ENCODE measurements at places on chromosomes 7 and 10.

DNA sequence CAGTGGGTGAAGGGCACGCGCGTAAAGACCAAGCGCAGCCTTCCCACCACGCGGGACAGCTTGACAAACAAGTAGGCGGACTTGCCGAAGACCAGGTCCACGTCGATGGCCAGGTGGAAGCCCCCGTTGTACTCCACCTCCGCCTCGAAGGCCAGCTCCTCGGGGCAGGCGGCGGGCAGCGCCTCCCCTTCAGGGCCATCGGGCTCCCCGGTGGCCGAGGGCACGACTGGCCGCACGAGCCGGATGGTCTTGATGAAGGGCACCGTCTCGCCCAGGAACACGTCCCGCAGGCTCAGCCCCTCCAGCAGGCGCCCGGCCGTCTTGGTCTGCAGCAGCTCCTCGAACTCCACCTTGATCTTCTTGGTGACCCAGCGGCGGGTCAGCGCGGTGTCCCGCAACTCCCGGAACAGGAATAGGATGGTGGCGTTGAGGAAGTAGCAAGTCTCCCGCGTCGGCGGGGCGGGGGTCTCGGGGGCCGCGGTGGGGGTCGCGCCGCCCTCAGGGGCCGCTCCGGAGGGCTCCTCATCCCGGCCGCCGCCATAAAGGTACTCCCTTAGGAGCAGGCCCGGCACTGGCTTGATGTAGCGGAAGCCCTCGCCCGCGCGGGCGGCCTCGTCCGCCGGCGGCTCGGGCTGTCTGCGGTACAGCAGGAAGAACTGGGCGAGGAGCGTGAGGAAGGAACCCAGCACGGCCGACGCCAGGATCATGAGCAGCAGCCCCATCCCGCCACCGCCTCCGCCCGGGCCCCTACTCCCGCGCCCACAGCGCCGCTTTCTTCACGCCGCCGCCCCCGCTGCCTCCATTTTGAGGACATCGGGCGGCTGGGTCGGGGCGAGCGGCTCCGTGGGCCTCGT lies 507 bp downstream of the PDZD8 start:
- DNase-seq: peak; percentile 50

GRCh38 chr7:117184367-117184766 lies 138.5 kb downstream of the WNT2 start:
- no peak for DNase-seq

GRCh38 chr10:26215935-26216584 lies 514 bp upstream of the GAD2 start:
- DNase-seq: no peak

DNA sequence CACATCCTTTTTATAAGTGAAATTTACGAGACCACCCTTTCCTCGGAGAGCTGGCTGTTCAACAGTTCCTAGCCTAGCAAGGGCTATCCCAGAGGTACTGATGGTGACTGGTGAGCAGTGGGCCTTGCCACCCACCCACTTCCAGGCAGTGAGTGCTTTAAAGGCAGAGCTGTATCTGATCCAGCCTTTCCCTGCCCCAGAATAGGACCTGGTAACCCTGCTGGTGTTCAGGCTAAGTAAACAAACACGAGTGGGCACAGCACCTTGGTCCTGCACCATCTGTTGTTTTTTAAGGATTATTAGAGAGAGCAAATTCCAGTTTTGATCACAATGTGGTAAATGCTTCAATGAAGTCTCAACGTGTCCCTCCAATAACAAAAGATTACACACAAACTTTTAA lies 75.7 kb downstream of the COBL start:
- DNase-seq: no peak

GRCh38 chr10:71219918-71220688 lies 7.7 kb downstream of the UNC5B start:
- no peak for DNase-seq

DNA sequence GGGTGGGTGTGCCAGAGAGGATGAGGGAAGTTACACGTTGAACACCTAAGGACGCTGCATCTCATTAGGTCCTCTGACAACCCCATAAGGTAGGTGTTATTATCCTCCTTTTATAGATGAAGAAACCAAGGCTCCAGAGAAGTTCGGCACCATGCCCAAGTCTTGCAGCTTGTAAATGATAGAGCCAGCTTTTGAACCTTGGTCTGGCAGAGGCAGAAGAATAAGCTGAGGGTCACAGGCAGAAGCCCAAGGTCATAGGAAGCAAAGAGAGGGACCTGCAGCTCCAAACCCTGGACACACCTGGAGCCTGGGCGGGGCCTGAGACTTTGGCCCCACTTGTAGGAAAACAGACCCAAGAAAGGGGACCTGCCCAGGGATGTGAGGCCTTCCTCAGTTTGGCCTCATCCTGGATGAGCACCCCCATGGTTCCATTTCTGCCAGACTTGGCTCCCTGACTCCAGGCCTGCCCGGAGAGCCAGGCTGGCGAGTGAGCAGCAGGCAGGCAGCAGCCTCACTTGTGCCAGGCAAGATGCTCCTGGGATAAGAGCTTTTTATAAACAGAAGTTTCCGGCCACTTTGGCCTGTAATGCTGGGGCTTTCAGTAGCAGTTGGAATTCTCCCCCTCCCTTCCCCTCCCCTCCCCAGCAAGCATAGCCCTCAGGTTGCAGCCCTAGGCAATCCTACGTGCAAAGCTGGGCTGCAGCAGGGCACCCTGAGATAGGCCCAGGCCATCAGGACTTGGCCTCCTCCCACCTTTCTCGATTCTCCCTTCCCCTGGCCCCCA lies 2.4 kb downstream of the KCNH2 start:
- no peak for DNase-seq

DNA sequence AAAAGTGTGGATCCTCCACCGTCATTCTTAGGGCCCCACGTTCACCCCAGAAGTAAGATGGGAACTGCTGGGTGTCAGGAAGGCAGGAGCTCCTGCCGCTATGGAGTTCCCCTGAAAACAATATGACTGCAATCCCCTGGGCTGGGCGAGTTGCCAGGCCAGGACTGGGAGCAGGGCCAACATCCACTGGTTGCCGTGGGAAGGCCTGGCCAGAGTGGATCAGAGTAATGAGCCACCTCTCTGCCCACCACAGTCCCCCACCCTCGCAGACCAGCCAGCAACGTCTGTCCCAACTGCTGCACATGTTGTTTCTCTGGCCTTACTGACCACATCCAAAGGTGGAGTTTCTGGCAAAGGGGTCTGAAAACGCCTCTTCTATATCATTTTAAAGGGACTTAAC lies 86.6 kb downstream of the STRA8 start:
- peak; percentile 77 for DNase-seq

GRCh38 chr7:158695726-158696452 lies 8.7 kb downstream of the NCAPG2 start:
- peak; percentile 85 for DNase-seq

GRCh38 chr7:105594034-105594433 lies 12.7 kb upstream of the EFCAB10 start:
- no peak for DNase-seq

DNA sequence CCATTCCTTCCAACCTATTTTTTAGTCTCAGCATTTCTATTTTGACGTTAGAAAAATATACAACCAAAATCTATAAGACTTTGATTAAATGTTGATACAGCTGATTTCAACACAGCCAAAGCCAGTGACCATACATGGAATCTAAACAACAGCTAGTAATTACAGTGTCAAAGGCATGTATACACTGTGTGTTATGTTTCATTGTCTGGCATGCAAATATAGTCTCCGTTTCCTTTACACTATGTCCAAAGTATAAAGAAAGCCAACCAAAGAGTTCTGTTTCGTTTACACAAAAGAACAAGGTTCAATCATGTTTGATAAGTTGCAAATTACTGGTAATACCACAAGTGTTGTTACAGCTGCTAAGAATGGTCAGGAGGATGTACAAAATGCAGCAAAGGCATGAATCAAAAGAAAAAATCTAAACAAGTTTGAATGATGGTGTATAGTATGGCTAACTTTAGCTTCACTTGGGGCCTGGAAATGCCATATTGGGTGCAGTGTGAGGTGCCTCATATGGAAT lies 268.3 kb upstream of the FERD3L start:
- peak; percentile 30 for DNase-seq

DNA sequence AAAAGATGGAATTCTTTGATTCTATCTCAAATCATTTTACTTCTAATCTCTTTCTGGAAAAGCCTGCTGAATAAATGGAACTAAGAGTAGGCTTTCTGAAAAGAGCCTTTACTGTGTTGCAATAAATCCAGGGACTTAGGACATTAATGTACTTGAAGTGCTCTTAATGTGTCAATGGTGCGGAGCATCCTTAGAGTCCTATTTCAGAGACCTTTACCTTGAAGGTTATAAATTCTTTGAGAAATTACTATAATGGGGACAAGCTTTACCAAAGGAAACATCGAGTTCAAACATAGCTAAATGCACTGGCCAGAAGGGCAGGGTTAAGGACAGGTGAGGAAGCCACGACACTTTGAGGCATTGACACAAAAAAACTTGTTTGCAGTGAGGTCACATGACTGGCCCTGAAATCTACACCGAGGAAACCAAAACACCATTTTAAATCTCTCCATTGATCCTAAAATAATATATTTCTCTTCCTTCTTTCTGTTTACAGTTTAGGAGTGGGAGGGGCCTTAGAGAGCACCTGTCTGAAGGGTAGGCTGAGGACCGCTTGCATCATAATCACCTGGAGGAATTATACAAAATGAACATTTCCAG lies 48.1 kb upstream of the EXOC6 start:
- DNase-seq: no peak

- DNase-seq: no peak
Measured at GRCh38 chr7:96826089-96826488, 116.4 kb upstream of the SEM1 start.

- DNase-seq: no peak
Measured at GRCh38 chr10:125775491-125776106, at the start of gene MMP21. MMP21 (minus strand) TSS chr10:125775821; CDS start chr10:125775821, 0 bp downstream.

GRCh38 chr10:111874576-111874975 lies 309.0 kb downstream of the GPAM start:
- DNase-seq: no peak

DNA sequence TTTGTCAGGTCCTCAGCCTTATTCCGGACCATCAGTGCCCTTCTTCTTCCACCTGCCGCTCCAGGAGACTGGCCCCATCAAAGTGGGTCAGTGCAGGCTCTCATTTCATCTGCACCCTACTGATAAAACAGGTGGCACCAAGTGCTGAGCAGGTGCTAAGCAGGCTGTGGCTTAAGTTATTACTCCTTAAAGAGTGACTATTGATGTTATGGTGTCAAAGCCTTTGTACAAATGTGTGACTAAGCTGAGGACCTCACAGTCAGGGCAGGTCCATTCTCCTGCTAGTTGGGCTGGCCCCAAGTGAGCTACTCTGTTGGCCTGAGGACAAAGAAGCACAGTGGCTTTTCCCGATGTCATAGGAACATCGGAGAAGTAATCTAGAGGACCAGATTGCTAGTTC lies 11.2 kb upstream of the CALD1 start:
- DNase-seq: no peak

- DNase-seq: peak; percentile 17
Measured at GRCh38 chr7:114924038-114924712, 2.3 kb downstream of the MDFIC start.

- no peak for DNase-seq
Measured at GRCh38 chr7:156014808-156015207, 202.5 kb upstream of the SHH start.

- DNase-seq: no peak
Measured at GRCh38 chr7:2037301-2037807, 195.4 kb downstream of the MAD1L1 start.

DNA sequence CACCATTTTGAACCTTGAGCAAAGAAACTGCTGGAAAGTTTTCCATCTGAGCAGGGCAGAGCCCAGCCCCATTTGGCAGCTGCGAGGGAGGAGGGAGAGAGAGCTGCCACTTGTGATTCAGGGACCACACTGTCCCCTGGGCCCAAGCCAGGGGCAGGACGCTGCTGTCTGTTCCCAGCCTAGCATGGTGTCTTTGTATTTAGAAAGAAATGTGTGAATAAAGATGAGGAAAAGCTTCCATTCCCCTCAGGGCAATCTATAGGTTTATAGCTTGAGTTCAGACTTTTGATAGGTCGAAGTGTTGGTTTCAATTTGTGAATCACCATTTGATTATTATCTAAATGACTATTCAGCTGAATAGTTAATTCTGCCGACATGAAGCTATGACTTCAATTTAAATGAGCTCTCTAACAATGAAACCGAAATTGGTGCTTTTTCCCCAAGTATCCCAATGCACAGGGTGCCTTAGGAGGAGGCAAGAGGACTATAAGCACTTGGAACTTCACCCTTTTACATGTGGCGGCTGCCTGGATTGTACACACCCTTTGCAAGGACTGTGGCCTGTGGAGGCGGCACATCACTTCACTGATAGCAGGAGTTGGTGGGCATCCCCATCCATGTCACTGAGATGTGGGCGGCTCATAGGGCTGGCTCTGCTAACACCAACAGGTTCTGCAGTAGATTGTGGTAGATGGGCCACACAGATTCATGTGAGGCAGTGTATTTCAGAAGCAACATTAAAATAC lies 223.5 kb downstream of the CCDC3 start:
- DNase-seq: no peak

- DNase-seq: no peak
Measured at GRCh38 chr7:5406957-5407945, 16.4 kb downstream of the TNRC18 start.

GRCh38 chr7:104185346-104185745 lies 22.5 kb downstream of the ORC5 start:
- no peak for DNase-seq

GRCh38 chr7:42677751-42678699 lies 233.8 kb downstream of the C7orf25 start:
- DNase-seq: peak; percentile 71

- no peak for DNase-seq
Measured at GRCh38 chr7:55309040-55309991, 55.8 kb upstream of the LANCL2 start.

DNA sequence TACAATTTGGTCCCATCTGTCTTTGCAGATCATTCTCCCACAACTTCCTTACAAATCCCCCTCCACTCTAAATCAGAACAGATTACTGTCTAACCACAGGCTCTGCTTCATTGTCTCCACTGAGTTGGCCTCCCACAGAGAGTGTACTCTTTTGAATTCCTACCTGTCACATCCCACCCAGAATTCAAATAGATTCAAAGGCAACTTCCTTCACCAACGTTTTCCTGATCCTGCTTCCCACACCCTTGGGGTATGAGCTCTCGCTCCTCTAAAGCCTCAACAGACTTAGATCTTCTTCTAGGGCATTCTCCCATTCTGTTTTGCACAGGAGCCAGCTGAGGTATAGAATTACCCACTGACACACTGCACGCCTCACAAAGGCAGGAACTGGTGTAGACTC lies 197.8 kb upstream of the CDCA7L start:
- no peak for DNase-seq

GRCh38 chr7:112038353-112038752 lies 167.8 kb downstream of the DOCK4 start:
- DNase-seq: no peak

DNA sequence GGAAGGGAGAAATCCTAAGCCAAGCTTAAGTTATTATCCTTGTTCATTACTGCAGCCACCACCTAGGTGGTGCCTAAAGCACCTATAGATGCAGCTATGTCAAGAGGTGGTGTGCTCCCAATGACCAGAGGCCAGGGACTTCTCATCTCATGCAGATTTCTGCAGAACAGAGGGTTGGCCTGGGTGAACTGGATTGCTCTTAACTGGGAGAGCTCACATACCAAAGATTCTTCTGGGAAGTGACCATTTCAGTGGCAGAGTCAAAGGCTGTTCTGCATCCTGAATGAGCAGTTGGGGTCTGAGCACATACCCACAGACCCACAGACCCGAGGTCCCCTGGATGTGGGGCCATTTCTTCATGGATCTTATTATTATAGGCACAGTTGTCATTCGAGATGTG lies 2.1 kb upstream of the CRHR2 start:
- no peak for DNase-seq

GRCh38 chr10:126568809-126569385 lies 101.6 kb downstream of the C10orf90 start:
- peak; percentile 5 for DNase-seq

- peak; percentile 76 for DNase-seq
Measured at GRCh38 chr10:87861566-87861952, 1.8 kb downstream of the KLLN start.

Data from adipocyte (in vitro differentiated cells).